HCT116 (cell line): ENCODE measurements at places on chromosomes 7 and 10. TPM values are rescaled to one million over a fixed set of nuclear protein-coding genes. Genes with fewer than 3 reads are reported as not detected.
A peak's percentile ranks its signal among the peaks of the same experiment; 100 is the strongest.

The GNAT3 gene
- total RNA-seq: not detected

DNA sequence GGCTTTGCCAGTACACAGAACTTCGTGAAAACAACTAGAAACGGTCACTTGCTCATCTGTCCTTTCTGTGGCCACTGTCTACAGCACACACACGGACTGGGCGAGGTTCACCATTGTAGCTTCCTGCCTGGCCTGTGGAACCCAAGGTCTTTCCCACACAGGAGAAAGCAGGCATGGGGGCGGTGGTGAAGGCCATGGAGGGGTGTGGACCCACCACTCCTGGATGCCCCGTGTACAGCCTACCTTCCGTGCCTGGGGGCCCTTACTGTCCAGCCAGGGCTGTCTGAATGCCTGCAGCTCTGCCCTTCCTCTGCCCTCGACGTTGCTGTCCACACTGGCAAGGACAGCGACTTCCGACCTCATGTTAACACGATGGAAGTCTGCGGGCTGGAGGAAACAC, 108.8 kb downstream of the PRPF18 start:
- peaks cover 3% of the 10 kb centered on the region; the same call in 1 of the 2 replicates for H3K4me1 ChIP-seq
- no peaks in the 10 kb centered on the region for H3K36me3 ChIP-seq
- no peak overlapping the region for H3K27ac ChIP-seq
- H3K4me3 ChIP-seq: no peak overlapping the region
- no peak for DNase-seq

The ZNF503 gene
- 30.4 TPM for total RNA-seq

The OR6B1 gene
- total RNA-seq: not detected

- no peak overlapping the region for H3K4me3 ChIP-seq
- DNase-seq: peak; percentile 18
- peaks cover 4% of the 10 kb centered on the region for H3K27me3 ChIP-seq
- H3K27ac ChIP-seq: no peak overlapping the region
Observed at GRCh38 chr10:6406220-6407033, 173.6 kb downstream of the PRKCQ start.

The OR2A5 gene
- total RNA-seq: not detected

The GATA3 gene
- total RNA-seq: 2.7 TPM

- DNase-seq: no peak
- peak within 1 kb of the TSS; percentile 91 for H3K27ac ChIP-seq
- H3K27me3 ChIP-seq: no peaks in the 10 kb centered on the region
- H3K4me1 ChIP-seq: peaks cover 14% of the 10 kb centered on the region
- no peaks in the 10 kb centered on the region for H3K36me3 ChIP-seq
Observed at GRCh38 chr7:152435384-152436110, at the start of gene KMT2C. Gene KMT2C (minus strand): TSS chr7:152436003. CDS start chr7:152435786, 217 bp downstream.

The ADIRF gene
- 448 TPM for total RNA-seq

GRCh38 chr10:112559349-112559748, 112.3 kb downstream of the VTI1A start:
- peaks cover 55% of the 10 kb centered on the region for H3K4me1 ChIP-seq
- peak overlapping the region; percentile 32 for H3K27ac ChIP-seq
- no peaks in the 10 kb centered on the region for H3K27me3 ChIP-seq
- H3K4me3 ChIP-seq: no peak overlapping the region

- H3K4me1 ChIP-seq: peaks cover 4% of the 10 kb centered on the region; the same call in 1 of the 2 replicates
- H3K4me3 ChIP-seq: no peak overlapping the region
- H3K36me3 ChIP-seq: no peaks in the 10 kb centered on the region
- DNase-seq: no peak
- H3K27me3 ChIP-seq: no peaks in the 10 kb centered on the region
- H3K27ac ChIP-seq: no peak overlapping the region
Observed at GRCh38 chr10:71852355-71852937, 1.4 kb upstream of the PSAP start.
